Activated CD8-positive, alpha-beta T cell treated with anti-CD3 and anti-CD28 coated beads, Interleukin-2, amount 10 ng/mL, durations not matched to agents 7 days and 5 days (primary cell): ENCODE measurements at places on chromosomes 12 and 14. TPM values are rescaled to one million over a fixed set of nuclear protein-coding genes. Genes with fewer than 3 reads are reported as not detected.
A peak's percentile ranks its signal among the peaks of the same experiment; 100 is the strongest.

DNA sequence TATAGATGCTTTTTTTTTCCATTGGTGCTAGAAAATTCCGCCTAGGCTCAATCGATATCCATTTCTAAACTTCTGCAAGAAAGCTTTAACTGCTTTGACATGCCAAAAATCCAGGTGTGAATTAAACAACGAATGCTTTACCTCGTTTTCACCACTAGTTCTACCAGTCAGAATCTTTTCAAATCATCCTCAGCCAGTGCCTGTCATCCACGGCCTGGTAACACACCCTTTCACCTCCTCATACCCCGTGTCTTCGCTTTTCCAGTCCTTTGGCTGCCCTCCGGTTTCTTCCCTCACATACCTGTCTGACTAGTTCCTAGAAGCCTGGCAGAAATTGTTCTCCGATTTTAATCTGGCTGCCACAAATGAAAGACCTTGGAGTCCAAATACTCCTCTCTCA is 1.4 kb upstream of the PHC1 start:
- H3K27ac ChIP-seq = no peak overlapping the region
- no peak overlapping the region for H3K4me3 ChIP-seq
- peak; percentile 24 for DNase-seq
- peaks cover 15% of the 10 kb centered on the region for H3K27me3 ChIP-seq
- peaks cover 8% of the 10 kb centered on the region for H3K4me1 ChIP-seq

DNA sequence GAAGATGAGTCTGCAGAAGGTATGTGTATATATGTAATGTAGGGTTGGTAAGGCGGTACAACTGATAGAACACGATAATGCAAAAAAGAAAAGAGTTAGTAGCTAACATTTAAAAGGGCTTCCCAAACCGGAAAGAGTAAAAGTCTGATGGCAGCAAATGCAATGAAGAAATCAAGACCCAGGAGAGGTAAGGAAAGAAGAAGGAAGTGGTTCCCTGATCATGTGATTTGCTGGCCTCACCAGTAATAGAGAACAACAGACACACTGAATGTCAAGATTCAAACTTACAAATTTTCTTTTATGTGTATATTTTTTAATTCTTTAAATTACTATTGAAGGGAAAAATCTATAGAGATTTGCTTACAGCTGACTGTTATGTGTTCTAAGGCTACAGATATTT is 18.4 kb downstream of the ZFC3H1 start:
- peak overlapping the region; percentile 62 for H3K27ac ChIP-seq
- no peak overlapping the region for H3K4me3 ChIP-seq
- H3K36me3 ChIP-seq = peaks cover 61% of the 10 kb centered on the region
- H3K4me1 ChIP-seq = peaks cover 15% of the 10 kb centered on the region
- DNase-seq = no peak
- H3K27me3 ChIP-seq = no peaks in the 10 kb centered on the region

ERP27 gene
- 7.9 TPM for total RNA-seq

KRT85 gene
- not detected for total RNA-seq

EML5 gene
- total RNA-seq = 1.7 TPM

GRCh38 chr14:71731096-71731495 is 201.1 kb upstream of the RGS6 start:
- no peaks in the 10 kb centered on the region for H3K27me3 ChIP-seq
- DNase-seq = no peak
- H3K4me1 ChIP-seq = no peaks in the 10 kb centered on the region
- H3K4me3 ChIP-seq = no peak overlapping the region
